ENCODE measurements at places on chromosomes 3 and 15.

GRCh38 chr3:104316118-104316517 is 1050.6 kb upstream of the ALCAM start:
- DNase-seq, result no peak

DNA sequence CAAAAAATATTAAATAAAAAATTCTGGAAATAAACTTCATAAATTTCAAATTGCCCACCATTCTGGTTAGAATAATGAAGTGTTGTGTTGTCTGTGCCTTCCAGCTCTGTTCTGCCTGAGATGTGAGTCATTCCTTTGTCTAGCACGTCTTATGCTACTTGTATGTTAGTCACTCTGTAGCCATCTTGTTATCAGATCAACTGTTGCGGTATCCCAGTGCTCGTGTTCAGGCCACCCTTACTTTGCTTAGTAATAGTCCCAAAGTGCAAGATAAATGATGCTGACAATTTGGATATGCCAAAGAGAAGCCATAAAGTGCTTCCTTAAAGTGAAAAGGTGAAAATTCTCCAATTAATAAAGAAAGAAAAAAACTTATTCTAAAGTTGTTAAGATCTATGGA is 527.5 kb downstream of the NAALADL2 start:
- no peak for DNase-seq

DNA sequence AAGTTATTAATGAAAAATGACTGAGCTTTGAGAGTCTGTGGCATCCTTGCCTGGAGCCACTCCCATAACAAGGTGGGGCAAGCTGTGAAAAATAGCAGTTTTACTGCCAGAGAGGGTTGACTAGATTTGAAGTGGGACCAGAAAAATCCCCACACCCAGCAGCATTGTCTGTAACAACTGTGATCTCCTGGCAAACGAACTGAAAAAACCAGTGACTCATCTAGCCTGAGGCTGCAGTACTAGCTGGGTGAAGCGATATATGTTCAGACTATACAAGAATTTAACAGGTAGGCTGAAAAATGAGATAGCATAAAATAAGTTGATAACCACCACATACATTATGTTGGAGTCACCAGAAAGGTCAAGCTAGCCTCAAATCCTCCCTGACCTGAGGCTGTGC is 64.0 kb downstream of the DPH6 start:
- peak; percentile 7 for DNase-seq

DNA sequence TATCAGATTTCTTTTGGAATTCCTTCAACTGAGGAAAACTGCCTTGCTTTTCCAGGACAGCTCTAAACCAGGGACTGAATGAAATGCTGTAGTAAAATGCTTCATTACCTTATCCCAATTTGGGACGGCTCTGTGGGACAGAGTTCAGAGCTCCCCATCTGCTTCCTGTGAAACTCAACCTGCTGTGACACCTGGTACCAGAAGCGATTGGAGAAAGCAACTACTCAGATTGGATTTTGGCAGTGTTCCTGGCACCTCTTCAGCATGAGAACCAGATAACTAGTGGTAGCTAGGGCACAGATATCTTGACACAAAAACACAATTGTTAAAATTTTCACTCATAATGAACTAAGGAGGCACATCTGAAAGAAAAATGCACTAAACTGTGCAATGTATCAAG is 539.1 kb downstream of the SI start:
- no peak for DNase-seq

DNA sequence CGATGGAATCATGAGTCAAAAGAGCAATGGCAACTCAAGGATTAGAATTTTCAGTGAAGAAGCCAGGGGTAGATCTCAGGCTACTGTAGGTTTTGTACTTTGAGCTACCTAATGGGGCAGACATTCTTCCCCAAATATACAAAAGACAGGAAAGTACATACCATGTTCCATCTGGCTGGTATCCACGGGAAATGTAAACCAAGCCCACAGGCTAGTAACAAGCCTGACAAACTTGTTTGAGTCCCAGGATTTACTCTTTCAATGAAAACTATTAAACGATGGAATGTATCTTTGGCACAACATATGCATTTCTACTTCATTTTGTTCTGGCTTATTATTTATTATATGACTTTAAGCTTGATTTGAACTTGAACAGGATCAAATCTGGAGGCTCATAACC is 44.2 kb upstream of the GOLIM4 start:
- no peak for DNase-seq

- no peak for DNase-seq
Measured at GRCh38 chr3:17407576-17407975, 334.9 kb downstream of the TBC1D5 start.

- DNase-seq, result no peak
Measured at GRCh38 chr3:168467115-168467714, 371.5 kb upstream of the GOLIM4 start.

DNA sequence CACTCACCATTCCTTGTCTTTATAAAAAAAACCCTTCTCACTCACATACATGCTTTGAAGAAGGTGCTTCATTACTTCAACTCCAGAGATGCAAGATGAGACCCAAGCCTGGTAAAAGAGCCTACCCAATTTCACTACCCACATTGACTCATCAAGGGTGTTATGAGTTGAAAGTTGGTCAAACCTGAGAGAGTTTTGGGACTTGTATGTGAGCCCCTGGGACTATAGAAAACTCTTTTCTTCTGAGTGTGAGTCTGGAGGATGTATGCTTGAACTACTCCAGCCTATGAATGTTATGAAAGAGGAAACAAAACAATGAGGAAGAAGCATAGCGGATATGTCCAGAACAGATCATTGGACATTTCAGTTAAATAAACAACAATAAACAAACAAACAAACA is 106.5 kb upstream of the SATB1 start:
- DNase-seq, result no peak

DNA sequence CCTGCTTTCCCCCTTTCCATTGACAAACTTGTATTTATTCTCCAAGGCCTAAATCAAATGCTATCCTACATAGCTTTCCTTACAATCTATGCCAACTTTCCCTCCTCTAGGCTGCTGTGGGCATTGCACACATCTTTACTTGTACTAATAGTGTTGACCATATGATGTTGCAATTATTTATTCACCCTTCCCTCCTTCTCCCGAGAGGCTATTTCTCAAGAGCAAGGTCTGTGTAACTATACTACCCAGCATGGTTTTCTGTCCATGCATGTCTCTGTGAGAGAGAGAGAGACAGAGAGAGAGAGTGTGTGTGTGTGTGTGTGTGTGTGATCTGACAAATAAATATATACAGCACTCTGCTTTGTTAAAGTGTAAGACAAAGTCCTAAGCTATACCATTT is 63.8 kb downstream of the GTPBP8 start:
- no peak for DNase-seq

DNA sequence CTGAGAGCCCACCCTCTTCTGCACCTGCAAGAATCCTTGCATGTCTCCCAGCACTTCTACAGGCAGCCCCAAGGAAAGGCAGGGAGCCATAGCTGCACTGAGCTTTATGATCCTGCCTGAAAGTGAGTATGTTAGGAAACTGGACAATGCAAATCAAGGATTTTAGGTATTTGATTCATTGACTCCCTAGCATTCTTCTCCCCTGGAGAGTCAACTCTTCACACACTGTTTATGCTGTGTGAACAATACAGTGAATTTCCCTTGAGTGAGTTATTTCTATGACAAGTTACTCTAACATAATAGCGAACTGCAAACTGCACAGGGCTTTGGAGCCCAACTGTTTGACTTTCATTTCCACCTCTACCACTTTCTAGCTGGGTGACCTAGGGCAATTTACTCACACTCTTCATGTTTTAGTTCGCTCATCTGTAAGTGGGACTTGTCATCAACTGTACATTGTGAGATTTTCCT is 96.0 kb upstream of the PHLDB2 start:
- no peak for DNase-seq

DNA sequence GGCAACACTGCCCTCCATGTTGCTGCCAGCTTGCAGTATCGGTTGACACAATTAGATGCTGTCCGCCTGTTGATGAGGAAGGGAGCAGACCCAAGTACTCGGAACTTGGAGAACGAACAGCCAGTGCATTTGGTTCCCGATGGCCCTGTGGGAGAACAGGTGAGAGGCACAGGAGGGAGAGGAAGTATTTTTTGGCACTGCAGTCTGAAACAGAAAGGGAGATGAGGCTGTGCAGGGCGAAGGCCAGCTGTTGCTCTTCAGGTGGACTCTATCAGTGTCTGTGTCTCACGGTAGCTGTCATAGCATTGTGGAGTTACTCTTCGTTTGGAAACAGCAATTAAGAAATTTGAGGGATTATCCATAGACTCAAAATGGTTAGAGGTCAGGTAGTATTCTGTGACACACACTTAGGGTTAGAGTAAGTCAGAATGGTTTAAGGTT is 8.0 kb downstream of the NFKBIZ start:
- no peak for DNase-seq

DNA sequence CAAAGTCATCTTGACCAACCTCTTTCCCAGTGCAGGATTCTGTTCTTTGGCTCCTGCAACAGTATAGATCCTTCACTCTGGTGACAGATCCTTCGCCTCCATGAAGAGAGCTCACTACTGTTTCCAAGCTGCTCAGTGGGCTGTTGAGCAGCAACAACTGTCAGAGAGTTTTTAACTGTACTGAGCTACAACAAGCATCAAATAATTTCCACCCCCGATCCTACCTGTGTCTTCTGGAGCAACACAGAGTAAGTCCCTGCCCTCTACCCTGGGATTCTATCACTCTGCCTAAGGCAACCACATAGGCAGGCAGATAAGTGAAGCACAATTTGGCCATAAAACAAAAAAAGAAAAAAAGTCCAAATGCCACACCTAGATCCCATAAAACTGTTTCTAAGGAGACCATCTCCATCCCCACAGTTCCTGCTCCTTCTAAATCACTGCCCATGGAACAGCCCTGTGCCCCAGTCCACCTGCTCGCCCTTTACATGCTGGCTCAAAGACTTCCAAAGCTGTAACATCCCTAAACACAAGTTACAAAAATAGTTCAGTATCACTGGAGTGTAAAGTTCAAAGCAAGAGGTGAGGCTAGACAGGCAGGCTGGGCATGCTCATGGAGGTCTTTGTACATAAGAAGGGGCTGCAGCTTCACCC is 37.8 kb upstream of the ANPEP start:
- DNase-seq, result no peak

GRCh38 chr3:41148478-41148877 is 50.8 kb upstream of the CTNNB1 start:
- DNase-seq, result no peak
